ENCODE measurements at places on chromosomes 16 and 17.

GRCh38 chr16:25126820-25127232, 15.3 kb downstream of the LCMT1 start:
- peak; percentile 34 for DNase-seq

GRCh38 chr17:67343237-67343636, 23.1 kb downstream of the PSMD12 start:
- DNase-seq: no peak

- no peak for DNase-seq
Observed at GRCh38 chr17:427891-428290, 75.3 kb upstream of the RPH3AL start.

GRCh38 chr17:11803231-11803969, 193.9 kb downstream of the ZNF18 start:
- DNase-seq: no peak

DNA sequence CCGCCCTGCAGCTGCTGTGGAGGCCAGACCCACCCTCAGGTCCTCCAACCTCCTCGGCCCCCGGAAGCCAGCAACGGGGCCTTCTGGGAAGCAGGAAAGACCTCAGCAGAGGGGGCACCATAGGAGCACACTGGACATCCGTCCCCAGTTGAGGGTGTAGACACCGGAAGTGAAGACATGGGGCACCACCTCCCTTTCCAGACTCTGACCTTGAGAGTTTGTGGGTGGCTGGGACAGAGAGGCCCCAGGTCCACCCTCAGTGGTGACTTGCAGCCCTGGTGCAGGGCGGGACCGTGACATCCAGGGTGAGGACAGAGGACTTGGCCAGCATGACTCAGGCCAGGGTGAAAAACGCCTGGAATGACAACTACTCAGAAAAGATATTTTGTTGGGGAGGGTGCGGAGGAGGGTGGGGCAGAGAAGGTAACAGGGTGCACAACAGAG, 19.9 kb downstream of the CEP295NL start:
- no peak for DNase-seq

DNA sequence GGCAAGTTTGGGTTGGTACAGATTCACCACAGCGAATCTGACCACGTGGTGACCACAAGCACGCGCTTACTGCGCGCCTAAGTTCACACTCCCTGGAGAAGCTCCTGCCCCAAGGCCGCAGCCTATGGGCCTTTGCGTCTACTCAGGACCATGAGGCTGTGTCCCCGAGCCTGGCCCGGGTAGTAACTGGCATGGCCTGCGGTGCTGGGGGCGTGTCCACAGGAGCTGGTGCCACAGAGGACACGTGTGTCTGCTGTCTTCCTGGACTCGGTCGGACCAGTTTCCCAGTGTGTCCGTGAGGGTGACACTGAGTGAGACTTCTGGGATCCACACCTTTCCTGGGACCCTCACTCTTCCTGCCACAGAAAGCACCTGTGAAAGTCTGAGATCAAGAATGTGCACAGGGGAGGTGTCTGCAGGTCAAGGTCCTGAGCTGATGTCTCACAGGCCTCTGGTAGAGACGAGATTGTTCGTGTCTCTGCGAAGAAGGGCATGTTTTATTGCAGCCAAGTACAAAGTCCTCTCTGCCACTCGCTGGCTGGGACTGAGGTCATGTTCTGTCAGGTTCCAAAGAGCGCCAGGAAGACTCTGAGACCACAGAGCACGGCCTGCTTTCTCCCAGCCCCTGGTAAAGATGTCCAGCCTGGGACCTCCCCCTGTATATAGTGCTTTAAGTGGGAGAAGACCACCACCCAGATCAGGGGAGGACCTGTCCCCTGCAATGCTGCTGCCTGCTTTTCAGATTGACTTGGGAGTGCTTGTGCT, 25.2 kb upstream of the CAPN15 start:
- no peak for DNase-seq

GRCh38 chr16:73051961-73052360, 4.0 kb upstream of the ZFHX3 start:
- DNase-seq: no peak

- no peak for DNase-seq
Observed at GRCh38 chr16:49330562-49331201, 42.9 kb upstream of the C16orf78 start.

DNA sequence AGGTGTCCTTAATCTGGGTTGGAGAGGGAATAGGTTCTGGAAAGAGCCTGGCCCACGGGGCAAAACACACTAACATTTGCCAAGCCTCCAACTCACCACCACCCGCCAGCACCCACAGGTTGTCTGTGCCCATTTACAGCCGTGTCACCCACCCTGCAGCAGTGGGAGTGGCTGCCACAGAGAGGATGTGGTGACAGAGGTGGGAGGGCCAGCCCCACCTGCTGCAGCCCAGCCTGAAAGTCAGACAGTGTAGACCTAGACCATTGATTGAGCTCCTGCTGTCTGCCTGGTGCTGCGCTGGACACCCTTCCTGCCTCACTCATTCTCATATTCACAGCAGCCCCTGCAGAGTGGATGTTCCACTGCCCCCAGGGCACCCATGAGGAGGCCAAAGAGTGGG, 44.7 kb downstream of the IL21R start:
- DNase-seq: peak; percentile 40

DNA sequence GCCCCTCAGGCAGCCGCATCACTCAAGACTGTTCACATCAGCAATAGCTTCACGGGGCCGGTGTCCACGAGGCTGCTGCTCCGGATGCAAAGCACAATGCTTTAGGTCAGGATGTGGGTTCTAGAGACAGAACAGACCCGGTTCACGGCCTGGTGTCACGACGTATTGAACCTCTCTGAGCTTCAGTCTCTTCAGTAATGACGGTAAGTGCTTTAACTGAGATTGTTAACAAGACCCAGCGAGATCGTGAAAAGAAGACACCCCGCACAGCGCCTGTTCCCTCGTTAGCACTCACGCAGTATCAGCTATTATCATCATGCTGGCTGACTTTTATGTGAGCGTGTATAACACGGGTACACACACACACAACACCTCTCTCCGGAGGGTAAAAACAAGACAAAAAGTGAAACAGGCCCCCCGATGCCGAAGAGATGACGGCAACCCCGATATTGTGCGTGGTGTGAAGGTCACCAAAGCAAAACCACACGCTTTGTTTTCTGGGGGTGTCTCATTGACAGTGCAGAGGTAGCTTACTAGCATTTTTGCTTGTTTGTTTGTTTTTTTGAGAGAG, 21.4 kb upstream of the ABR start:
- DNase-seq: peak; percentile 29

GRCh38 chr16:67336648-67337047, 10.0 kb downstream of the LRRC36 start:
- DNase-seq: no peak

DNA sequence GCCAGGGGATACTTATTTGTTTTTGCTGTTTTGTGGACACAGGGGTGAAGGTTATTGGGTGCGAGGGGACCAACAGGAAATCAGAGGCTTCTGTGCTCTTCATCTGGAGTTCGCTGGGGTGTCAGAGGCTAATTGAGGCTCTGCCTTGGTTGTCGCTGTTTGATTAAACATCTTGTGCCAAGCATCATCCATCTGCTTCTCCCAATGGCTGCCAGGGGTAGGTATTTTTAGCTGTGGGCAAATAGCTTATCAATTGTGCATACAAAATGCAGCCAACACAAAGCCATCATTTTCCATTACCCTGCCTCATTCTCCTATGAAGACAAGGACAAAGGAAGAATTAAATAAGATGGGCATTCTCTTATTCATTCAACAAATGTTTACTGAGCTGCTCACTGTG, 27.8 kb downstream of the GPR139 start:
- DNase-seq: no peak

GRCh38 chr17:77718669-77718961, 239.9 kb upstream of the TNRC6C start:
- DNase-seq: no peak

DNA sequence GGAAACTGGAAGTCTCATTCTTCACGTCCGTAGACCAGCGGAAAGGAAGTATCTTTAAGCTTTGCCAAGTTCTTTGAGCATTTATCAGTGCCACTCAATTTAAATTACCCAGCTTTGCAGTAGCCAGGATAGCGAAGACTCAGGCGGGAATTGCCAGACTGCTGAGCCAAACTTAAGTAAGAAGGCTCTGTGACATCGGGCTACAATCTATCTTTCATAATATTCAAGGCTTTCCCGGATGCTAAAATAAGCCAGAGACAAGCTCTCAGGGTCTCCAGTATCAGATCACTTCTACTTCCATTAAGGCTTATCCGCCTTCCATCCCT, 436 bp upstream of the BRIP1 start:
- DNase-seq: no peak

DNA sequence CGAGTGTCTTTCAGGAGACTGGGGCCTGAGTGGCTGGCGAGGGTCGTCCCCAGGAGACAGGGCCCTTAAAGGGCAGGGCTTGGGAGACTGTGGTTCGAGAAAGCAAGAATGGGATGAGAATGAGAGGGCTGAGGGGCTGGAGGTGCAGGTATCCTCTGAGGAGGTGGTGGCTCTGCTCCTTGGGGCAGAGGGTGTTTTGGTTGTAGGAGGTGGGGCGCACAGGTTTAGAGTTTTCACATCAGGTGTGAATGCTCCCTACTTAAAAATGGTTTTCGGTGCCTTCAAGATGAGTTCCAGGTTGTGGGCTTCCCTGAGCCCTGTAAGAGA, 430 bp downstream of the BCAS3 start:
- DNase-seq: no peak

DNA sequence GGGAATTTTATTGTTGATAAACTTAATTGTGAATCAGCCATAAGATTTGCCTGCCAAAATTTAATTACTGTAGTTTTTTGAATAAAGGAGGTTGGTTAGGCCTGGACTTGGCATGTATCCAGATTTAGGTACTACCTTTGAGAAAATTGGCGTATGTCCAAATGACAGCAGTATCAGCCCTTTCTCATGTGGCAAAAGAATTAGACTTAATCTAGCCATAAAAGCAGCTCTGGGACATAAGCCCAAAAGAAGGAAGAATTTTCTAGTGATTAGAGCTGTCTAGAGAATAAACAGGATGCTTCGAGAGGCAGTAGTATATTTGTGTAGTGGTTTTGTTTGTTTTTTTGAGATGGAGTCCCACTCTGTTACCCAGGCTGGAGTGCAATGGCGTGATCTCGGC, 27.7 kb downstream of the PPM1E start:
- no peak for DNase-seq

- no peak for DNase-seq
Observed at GRCh38 chr17:10563991-10564660, 14.7 kb upstream of the MYH2 start.

DNA sequence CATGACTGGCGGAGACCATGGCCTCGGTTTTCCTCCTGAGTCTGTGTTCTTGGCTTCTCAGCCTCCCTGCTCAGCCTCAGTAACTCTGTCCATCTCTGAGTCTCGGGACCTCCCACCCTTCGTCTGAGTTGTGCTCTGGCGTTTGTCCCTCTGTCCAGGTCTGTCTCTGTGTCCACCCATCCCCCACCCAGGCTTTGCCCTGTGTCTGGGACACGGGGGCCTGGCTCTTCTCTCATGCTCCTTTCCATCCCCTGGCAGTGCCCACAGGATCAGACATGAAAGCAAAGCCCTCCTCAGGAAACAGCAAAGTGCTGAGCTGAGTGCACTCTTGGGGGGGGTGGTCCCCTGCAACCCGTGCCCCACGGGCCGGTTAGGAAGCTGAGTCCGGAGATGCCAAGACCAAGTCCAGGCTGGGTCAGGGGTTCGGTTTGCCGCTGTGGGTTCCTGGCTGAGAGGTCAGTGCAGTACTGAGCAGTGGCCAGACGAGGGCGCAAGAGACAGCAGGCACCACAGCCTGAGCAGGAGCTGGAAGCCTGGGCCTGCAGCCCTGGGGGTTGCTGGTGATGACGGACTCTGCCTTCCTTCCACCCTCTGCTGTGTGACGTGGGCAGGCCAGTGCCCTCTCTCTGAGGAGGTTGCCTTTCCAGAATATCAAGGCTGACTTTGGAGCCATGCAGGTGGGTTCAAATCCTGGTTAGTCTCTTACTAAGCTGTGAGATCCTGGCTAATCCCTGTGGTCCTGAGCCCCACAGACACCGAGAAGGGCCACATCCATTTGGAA, 2.5 kb downstream of the P2RX1 start:
- peak; percentile 88 for DNase-seq

- no peak for DNase-seq
Observed at GRCh38 chr16:53537626-53538025, 34.6 kb upstream of the AKTIP start.

GRCh38 chr16:26391833-26392232, 674.9 kb upstream of the C16orf82 start:
- DNase-seq: no peak

GRCh38 chr16:64771273-64771672, 350.6 kb downstream of the CDH11 start:
- no peak for DNase-seq

DNA sequence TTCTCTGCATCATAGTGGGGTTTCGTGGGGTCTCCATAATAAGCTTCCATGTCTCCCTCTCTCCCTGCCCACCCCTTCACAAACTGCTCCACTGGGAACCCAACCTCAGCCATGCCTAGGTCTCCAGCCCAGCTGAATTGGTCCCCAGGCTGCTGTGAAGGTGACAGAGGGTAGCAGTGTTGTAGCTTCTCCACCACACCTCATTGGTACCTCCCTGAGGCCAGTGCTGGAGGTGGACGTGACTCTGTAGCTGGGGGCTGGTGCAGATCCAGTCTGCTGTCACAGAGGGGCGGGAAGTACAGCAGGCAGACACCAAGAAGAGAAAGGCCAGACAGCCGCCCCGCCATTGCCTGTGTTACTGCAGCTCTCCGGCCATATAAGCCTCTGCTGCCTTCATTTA, 82.1 kb downstream of the OR1D5 start:
- DNase-seq: no peak

DNA sequence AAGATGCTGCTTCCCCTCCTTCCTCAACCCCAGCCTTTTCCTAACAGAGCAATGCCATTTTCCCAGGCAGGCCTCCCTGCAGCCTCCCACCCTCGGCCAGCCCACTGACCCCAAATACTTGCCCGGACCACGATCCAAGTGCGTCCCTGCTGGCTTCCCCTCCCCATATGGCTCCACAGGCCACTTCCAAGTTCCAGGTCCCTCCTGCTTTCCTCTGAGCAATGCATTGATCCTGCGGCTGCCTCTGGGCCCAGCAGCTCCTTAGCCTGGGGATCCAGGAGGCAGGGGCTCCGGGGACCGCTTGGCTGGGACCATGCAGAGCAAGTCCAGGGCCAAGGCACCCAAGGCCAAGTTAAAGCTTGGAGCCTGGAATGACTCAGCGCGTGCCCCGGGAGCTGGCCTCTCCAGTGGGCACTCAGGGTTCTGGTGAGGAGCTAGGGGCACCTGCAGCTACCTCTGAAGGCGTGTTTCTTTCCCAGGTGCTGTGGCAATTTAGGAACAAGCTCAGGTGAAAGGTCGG, 51.9 kb upstream of the ENPP7 start:
- DNase-seq: no peak

DNA sequence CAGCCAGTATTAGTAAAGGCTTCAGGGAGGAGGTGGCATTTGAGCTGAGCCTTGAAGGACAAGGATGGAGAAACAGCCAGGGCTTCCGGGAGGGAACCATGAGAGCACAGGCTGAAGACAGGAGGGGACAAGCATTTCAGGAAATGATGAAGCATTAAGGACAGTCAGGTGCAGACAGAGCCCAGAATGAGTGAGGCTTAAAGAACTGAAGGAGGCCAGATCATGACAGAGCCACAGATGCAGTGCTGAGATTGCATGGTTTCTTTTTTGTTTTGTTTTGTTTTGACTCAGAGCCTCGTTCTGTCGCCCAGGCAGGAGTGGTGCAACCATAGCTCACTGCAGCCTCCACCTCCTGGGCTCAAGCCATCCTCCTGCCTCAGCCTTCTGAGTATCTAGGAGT, 211.5 kb downstream of the SOX9 start:
- no peak for DNase-seq

- DNase-seq: no peak
Observed at GRCh38 chr16:72752004-72752695, 295.8 kb downstream of the ZFHX3 start.
